Inflammatory macrophage (primary cell): ENCODE measurements at places on chromosomes 12 and 14.

GRCh38 chr12:52239767-52240166 lies 6.7 kb downstream of the KRT7 start:
- DNase-seq, result no peak

DNA sequence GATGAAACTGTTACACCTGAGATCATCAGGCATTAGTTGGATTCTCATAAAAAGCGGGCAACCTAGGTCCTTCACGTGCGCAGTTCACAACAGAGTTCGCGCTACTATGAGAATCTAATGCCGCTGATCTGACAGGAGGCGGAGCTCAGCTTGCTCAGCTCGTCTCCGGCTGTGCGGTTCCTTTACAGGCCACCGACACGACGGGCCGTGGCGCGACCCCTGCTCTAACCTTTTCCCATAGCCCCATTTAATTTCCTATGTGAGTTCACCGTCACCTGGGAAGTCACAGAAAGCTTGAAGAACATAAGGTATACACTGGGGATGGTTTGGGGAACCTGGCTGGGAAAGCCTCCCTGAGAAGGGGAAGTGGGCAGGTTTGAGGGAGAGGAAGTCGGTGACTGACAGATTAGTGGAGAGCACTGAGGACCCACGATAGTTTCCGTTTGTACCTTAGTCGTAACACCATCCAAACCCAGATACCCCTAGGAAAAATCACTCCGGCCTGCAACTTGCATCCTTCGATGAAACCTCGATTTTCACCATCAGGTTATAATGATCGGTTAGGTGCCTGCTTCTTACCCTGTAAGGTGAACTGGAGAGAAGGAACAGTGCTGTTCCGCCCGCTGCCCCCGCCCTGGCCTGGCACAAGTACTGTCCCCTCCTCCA lies 2.8 kb upstream of the AAAS start:
- peak; percentile 49 for DNase-seq

- DNase-seq, result no peak
Measured at GRCh38 chr12:96208801-96209549, 14.8 kb downstream of the ELK3 start.

GRCh38 chr12:49260166-49260565 lies 4.7 kb upstream of the TUBA1C start:
- DNase-seq, result peak; percentile 48

- no peak for DNase-seq
Measured at GRCh38 chr12:50742776-50743175, 21.1 kb upstream of the ATF1 start.

DNA sequence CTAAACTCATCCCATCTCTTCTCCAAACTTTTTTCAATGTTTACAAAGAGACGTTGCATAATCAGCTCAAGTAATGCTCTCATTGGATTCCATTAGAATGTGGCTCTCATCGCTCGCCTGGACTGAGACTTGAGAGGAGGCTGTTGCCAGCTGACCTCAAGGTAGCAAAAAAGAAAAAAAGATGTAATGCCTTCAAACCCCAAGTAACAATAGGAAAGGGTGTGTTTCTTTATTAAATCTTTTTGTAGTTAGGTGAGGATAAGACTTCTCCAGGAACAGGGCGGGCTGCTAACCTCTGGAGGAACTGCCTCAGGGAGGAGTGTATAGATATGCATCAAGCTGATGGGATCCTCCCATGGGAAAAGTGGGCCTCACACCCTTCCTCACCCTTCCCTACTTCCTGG lies 956 bp upstream of the PTHLH start:
- DNase-seq, result no peak

DNA sequence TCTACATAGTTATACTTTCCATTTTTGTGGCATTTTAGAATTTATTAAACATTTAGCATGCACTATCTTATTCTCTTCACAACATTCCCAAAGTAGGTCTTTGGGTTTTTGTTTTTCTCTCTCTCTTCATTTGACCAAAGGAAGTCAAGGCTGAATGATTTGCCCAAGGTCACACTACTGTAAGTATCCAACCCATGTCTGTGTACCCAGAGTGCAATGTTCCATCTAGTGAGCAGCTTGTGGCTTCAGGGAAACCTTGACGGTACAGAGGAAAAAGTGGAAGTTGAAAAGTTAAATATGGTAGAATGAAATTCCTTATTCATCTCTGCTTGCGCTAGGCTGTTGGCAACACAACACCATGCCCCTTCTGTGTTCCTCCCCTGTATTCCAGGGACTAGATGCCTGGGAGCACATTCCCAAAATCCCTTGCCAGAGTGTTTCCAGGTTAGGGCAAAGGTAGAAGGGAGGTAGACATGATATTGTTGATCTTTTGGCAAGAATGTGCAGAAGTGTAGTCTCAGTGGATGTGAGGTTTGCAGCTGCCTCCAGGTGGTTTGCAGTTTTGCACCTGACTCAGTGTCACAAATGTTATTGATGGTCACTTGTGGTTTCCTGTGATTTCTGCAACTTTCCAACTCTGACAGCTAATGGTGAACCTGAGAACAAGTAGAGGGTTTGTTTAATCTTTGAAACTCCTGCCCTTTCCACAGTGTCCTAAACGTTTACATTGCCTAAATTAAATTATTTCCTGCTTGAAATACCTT lies 196.7 kb downstream of the RMST start:
- no peak for DNase-seq

GRCh38 chr12:73112035-73112816 lies 840.1 kb downstream of the TRHDE start:
- DNase-seq, result no peak

DNA sequence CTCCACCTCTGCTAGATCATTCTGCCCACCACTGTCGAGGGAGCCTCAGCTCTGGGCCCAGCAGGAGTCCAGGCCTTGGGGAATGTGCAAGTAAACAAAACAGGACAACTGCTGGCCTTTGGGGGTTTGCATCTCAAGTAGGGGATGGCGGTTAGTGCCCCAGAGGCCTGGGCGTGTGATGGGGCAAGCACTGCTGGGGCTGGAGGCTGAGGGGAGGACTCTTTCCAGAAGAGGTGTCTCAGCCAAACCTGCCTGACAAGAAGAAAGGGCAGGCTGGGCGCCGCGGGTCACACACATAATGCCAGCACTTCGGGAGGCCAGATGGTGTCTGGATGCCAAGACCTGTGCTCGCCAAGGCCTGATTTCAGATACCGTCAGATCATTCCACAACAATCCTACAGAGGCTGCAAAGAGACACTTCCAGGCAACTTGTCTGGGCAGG lies 8.6 kb upstream of the ALDH2 start:
- DNase-seq, result no peak

DNA sequence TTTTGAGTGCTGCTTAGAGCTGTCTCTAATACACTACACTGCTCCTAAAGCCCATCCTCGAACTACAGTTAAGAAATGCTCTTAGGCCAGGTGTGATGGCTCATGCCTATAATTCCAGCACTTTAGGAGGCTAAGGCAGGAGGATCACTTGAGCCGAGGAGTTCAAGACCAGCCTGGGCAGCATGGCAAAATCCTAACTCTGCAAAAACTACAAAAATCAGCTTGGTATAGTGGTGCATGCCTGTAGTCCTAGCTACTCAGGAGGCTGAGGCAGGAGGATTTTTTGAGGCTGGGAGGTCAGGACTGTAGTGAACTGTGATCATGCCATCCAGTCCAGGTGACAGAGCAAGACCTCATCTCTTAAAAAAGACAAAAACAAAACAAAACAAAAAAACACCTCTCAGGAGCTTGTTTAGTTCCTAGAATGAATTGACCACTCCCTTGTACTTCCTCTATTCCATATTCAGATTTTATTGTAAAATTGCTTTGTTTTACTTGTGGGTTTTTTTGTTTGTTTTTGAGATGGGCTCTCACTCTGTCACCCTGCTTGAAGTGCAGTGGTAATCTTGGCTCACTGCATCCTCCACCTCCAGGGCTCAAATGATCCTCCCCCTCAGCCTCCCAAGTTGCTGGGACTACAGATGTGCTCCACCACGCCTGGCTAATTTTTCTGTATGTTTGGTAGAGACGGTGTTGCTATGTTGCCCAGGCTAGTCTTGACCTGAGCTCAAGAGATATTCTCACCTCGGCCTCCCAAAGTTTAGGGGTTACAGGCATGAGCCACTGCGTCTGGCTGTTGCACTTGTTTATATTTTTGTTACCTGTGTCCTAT lies 13.6 kb downstream of the MDM2 start:
- no peak for DNase-seq

DNA sequence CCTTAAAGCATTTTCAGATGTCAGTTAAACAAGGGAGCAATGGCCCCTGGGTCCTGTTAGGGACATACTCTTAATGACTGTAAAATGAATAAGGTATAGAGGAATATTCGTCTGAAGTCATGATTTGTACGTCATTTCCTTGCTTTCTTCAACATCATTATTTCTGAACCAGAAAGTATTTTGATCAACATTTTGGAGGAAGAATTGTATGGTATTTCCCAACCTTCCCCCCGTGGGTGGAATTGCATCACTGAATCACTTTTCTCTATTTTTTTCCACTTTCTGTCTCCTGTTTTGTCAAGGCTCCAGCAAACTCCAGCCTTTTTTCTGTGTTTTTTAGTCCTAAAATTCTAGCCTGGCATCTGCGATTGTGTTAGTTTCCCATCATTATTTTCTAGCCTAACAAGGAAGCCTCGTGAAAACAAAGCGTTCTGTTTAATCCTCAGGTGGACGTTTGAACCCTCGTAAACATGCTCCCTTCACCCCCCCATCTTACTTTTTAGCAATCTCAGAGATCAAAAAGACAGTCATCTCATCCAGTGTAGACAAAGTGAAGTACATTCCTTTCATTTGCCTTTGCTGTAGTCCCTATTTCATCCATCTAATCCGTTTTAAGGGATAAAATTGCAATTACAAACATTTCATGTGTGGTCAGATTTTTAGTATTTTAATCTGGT lies 62.3 kb downstream of the ETV6 start:
- DNase-seq, result peak; percentile 90

DNA sequence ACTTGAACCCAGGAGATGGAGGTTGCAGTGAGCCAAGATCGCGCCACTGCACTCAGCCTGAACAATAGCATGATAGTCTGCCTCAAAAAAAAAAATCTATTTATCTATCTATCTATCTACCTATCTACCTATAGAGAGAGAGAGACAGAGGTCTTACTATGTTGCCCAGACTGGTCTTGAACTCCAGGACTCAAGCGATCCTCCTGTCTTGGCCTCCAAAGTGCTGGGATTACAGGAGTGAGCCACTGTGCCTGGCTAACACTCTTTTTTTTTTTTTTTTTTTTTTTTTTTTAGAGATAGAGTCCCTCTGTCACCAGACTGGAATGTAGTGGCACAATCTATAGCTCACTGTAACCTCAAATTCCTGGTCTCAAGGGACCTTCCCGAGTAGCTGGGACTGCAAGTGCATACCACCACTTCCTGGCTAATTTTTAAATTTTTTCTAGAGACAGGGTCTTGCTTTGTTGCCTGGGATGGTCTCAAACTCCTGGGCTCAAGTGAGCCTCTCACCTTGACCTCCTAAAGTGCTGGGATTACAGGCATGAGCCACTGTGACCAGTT lies 1.9 kb downstream of the FAM186A start:
- DNase-seq, result no peak
